ENCODE measurements at places on chromosomes 3 and 15. TPM values are rescaled to one million over a fixed set of nuclear protein-coding genes. Genes with fewer than 3 reads are reported as not detected.

GRCh38 chr3:126100634-126101301, 16.8 kb upstream of the SLC41A3 start:
- no peaks in the 10 kb centered on the region for H3K27me3 ChIP-seq
- no peaks in the 10 kb centered on the region for H3K36me3 ChIP-seq
- no peak overlapping the region for H3K27ac ChIP-seq
- no peak for DNase-seq
- H3K4me3 ChIP-seq: no peak overlapping the region

DNA sequence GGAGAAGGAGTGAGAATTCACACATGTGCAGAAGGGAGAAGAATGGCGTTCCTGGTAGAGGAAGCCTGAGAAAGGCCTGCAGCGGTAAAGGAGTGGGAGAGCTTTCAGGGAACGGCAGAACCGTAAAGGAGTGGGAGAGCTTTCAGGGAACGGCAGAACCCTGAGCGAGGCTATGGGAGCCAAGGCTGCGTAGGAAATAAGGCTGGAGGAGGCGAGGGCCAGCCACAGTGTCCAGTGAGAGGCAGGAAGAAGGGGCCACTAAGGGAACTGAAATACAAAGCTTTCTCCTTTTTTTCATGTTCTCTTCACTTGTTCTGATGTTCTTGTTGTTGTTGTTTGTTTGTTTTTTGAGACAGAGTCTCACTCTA, 41.6 kb downstream of the GOLGA6L10 start:
- H3K27me3 ChIP-seq: no peaks in the 10 kb centered on the region
- H3K36me3 ChIP-seq: no peaks in the 10 kb centered on the region
- no peaks in the 10 kb centered on the region for H3K4me1 ChIP-seq
- DNase-seq: no peak

Gene TBCCD1
- polyA plus RNA-seq: 6.2 TPM

Gene ROPN1
- not detected for polyA plus RNA-seq

Gene LSAMP
- not detected for polyA plus RNA-seq

Gene CCR8
- not detected for polyA plus RNA-seq

DNA sequence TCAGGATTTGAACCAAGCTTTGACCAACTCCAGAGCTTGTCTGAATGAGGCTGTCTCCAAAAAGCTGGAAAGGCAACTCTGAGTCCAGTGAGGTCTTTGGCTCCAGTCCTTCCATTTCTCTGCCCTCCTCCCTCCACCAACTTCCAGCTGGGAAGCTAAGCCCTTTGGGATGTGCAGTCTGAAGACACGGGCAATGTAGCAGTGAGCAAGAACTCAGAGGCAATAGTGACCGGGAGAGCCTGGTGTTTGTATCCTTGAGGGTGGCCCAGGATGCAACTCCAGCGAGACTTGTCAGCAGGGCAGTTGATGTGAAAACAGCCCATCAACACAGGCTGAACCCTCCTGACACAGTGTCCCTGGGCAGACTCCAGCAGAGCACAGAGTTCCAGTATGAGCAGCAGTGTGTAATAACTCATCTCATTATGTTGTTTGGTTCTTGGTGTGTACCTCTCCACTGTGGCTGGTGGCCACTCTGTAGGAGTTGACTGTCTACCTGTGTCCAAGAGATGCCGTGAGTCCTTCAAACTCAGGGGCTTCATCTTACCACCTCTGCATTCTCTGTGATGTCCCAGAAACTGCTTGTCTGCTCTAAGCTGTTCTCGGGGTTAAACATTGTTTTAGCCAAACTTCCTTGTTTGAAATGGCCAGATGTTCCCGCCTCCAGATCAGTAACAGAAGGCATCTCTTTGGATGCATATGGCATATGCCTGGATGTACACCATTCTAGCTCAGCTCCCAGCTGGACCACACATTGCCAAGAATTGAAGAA, 6.6 kb downstream of the CDCP1 start:
- H3K4me1 ChIP-seq: peaks cover 25% of the 10 kb centered on the region
- no peak overlapping the region for H3K4me3 ChIP-seq
- no peaks in the 10 kb centered on the region for H3K36me3 ChIP-seq
- no peaks in the 10 kb centered on the region for H3K27me3 ChIP-seq
- no peak for DNase-seq

GRCh38 chr3:188164248-188164687, 10.3 kb downstream of the LPP start:
- DNase-seq: no peak
- no peak overlapping the region for H3K27ac ChIP-seq
- H3K4me1 ChIP-seq: peaks cover 12% of the 10 kb centered on the region

DNA sequence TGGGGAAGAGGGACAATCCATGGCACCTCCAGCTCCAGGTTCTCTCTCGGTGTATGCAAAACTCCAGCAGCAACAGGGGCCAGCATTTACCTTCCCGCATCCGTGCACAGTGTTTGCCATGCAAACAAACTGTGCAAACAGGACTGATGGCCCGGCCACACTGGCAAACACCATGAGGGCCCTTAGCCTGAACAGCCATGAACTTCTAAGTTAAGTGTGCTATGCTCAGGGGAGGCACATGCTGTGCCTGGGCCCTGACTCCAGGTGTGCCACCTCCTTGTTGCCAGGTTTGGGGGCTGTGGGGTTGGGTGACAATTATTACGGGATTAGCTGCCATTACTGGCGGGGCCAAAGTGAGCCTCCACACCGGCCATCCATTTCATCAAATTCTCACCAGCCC, 57.5 kb downstream of the CACNA2D2 start:
- DNase-seq: no peak
- H3K4me3 ChIP-seq: no peak overlapping the region
- peaks cover 32% of the 10 kb centered on the region for H3K4me1 ChIP-seq
- H3K27ac ChIP-seq: no peak overlapping the region

GRCh38 chr3:150844484-150844883, 60.8 kb downstream of the MINDY4B start:
- H3K27me3 ChIP-seq: no peaks in the 10 kb centered on the region
- no peaks in the 10 kb centered on the region for H3K4me1 ChIP-seq

Gene ERC2
- polyA plus RNA-seq: not detected

Gene PRSS50
- polyA plus RNA-seq: not detected

DNA sequence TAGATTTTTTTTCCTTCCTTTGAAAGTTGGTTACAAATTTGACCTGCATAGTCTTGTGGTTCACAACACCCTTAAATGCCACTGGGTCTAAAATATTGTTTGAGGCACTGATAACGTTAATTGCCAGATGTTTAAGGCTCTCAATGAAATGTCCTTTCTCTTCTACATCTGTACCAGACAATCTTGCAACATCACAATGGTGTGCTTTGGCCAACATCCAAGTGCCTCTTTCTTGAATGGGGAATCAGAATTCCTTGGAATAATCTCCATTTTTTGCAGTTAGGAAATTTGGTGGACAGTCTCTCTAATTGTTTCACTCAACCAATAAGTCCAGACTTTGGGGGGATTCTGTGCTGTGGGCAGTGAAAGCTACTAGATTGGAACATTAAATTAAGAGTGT, 26.0 kb upstream of the PEX5L start:
- no peaks in the 10 kb centered on the region for H3K36me3 ChIP-seq
- no peak for DNase-seq
- no peak overlapping the region for H3K4me3 ChIP-seq
- H3K27ac ChIP-seq: no peak overlapping the region

DNA sequence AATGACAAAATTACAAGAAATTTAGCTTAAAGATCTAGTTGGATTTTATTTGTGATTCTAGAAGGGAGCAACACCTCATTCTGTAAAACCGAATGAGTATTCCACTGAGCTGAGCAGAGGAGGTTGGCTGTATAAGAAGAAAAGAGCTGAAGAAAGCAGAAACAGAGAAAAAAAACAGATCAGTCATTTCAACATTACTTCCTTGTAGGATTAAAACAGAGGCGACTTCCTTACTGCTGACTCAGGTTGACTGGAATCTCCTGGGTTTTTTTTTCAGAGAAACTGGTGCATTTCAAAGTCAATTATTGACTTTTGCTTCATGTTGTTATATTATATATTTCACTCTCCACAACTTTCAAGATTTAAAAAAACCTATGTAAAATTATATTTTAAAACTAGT, 368.1 kb upstream of the UBE2E2 start:
- no peaks in the 10 kb centered on the region for H3K27me3 ChIP-seq
- no peak for DNase-seq
- H3K27ac ChIP-seq: no peak overlapping the region
- no peak overlapping the region for H3K4me3 ChIP-seq

Gene SLC9A9
- polyA plus RNA-seq: 14.1 TPM

- H3K27me3 ChIP-seq: no peaks in the 10 kb centered on the region
- H3K36me3 ChIP-seq: no peaks in the 10 kb centered on the region
- H3K27ac ChIP-seq: no peak overlapping the region
- no peaks in the 10 kb centered on the region for H3K4me1 ChIP-seq
- DNase-seq: no peak
Measured at GRCh38 chr3:80010021-80010571, 242.3 kb upstream of the ROBO1 start.

Gene TM4SF18
- not detected for polyA plus RNA-seq

DNA sequence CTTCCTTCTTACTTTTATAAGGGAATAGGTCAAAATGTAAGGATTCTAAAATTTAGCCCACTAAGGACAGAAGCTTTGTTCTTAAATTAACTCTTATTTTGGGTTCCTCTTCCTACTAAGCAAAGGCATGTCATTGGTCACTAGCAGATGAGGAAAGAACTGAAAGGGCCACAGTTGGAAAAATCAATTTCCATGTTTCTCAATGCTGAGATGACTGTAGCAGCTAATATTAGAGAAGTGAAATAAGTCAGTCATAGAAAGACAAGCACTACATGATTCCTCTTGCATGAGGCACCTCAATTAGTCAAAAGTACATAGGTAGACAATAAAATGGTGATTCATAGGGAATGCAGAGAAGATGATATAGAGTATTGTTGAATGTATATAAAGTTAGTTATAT, 353.7 kb downstream of the RSL24D1 start:
- H3K4me1 ChIP-seq: peaks cover 19% of the 10 kb centered on the region
- no peak overlapping the region for H3K4me3 ChIP-seq
- no peak overlapping the region for H3K27ac ChIP-seq
- DNase-seq: peak; percentile 58
- H3K27me3 ChIP-seq: no peaks in the 10 kb centered on the region

GRCh38 chr3:153138276-153139210, 23.5 kb upstream of the RAP2B start:
- peak; percentile 95 for DNase-seq
- H3K27me3 ChIP-seq: no peaks in the 10 kb centered on the region
- H3K27ac ChIP-seq: no peak overlapping the region
- H3K4me3 ChIP-seq: no peak overlapping the region
- H3K4me1 ChIP-seq: peaks cover 40% of the 10 kb centered on the region
- no peaks in the 10 kb centered on the region for H3K36me3 ChIP-seq

Gene RBP2
- not detected for polyA plus RNA-seq

Gene HESX1
- 0.22 TPM for polyA plus RNA-seq

DNA sequence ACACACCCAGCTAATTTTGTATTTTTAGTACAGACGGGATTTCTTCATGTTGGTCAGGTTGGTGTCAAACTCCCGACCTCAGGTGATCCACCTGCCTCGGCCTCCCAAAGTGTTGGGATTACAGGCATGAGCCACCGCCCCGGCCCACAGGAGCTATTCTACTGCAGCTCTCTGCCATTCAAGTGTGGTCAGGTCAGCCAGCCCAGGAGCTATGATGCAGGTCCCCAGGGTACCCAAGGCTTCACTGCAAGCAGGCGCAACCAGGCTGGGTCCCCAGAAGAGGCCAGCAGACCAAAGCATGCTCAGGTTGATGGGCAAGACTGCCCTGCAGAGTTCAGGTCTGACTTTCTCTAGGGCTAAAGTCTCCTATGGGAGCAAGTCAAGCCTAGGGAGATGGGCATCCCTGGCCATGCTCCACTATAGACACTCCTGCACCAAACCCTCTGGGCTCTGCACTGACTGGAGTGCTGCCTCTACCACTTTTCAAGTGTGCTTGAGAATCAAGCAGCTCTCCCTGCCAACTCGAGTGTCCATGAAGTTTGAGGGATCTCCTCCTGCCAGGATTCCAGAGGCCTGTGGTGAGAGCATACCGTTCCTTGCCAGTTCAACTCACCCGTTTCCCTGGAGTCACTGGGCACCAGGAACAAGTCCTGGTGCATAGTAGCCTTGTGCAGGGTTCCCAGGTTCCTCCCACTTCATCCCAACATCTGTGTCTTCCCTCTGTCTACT, 30.9 kb downstream of the MYO9A start:
- DNase-seq: no peak
- H3K36me3 ChIP-seq: no peaks in the 10 kb centered on the region
- no peak overlapping the region for H3K27ac ChIP-seq
- H3K4me3 ChIP-seq: no peak overlapping the region
- no peaks in the 10 kb centered on the region for H3K27me3 ChIP-seq

GRCh38 chr3:86416334-86416733, 574.6 kb downstream of the VGLL3 start:
- no peak overlapping the region for H3K4me3 ChIP-seq
- H3K4me1 ChIP-seq: no peaks in the 10 kb centered on the region
- no peak for DNase-seq
- no peak overlapping the region for H3K27ac ChIP-seq
- no peaks in the 10 kb centered on the region for H3K27me3 ChIP-seq
- H3K36me3 ChIP-seq: no peaks in the 10 kb centered on the region

Gene ATP13A5
- polyA plus RNA-seq: not detected

DNA sequence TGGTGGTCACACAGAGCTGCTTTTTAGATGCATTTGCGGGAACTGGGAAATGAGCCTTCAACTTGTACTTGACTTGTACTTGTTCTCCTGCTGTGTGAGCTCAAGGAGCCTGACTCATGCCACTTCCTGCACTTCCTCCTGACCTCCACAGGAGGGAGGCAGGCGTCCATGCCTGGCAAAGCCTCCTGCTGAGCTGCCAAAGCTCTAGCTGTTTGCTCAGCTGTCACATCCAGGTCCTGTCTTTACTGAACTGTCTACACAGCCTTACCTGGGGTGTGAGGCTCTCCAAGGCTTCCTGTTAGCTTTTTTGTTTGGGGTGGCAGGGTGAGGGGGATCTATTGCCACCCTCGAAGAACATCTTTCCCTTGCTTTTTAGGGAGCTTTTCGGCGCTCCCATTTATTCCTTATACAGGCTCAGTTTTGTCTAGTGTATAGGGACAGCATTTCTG, 6.4 kb downstream of the THPO start:
- H3K4me1 ChIP-seq: no peaks in the 10 kb centered on the region
- peaks cover 16% of the 10 kb centered on the region for H3K27me3 ChIP-seq
- peaks cover 32% of the 10 kb centered on the region for H3K36me3 ChIP-seq
- peak; percentile 80 for DNase-seq
- no peak overlapping the region for H3K27ac ChIP-seq

DNA sequence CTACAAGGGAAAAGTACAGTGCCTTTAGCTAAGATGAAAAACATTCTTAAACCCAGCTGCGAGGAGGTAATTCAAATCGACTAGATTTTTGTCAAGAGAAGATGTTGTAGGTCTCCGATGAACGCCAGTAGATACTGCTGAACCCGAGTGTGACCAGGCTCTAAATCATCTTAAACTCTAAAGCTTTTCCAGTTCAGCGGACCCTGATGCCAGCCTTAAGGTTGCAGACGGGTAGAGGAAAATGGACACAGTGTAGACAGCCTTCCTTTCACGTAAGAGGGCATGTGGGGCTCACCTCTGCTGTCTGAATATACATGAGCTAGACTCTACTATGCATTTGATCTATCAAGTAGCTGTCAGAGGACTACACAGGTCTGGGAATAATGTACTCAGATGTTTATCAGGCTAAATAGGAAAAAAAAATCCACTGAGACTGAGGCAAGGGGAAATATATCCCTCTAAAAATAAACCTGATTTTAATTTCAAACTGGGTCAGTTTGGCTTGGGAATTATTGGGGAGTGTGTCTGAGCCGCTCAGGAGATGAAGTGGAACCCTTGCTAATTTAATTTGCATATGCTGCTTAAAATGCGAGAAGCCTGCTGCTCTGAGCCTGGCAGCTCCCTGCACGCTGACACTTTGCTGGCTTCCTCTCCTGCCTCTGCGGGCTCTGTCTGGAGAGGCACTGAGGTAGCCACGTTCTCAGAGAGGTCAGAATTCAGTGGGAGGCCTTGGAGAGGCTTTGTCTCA, 151.9 kb downstream of the CADPS start:
- no peaks in the 10 kb centered on the region for H3K36me3 ChIP-seq
- H3K27ac ChIP-seq: no peak overlapping the region
- H3K4me1 ChIP-seq: no peaks in the 10 kb centered on the region
- no peaks in the 10 kb centered on the region for H3K27me3 ChIP-seq
- DNase-seq: no peak
